Right lobe of liver (tissue), 6 donors: ENCODE measurements at places on chromosomes 11 and 22. TPM values are rescaled to one million over a fixed set of nuclear protein-coding genes. Genes with fewer than 3 reads are reported as not detected.

Gene MTFP1
- total RNA-seq: 30.1 TPM

Gene FGF3
- not detected for total RNA-seq

Gene EIF3L
- total RNA-seq: 165 TPM

Gene ANO3
- total RNA-seq: 1.4 TPM

Gene MMP3
- not detected for total RNA-seq

Gene SAA2
- 3,864 TPM for total RNA-seq

Gene OR6A2
- not detected for total RNA-seq

Gene C11orf65
- 0.88 TPM for total RNA-seq

Gene PRSS23
- total RNA-seq: 10.1 TPM

Gene SCGB1D1
- total RNA-seq: not detected

Gene SLC25A18
- 105 TPM for total RNA-seq

DNA sequence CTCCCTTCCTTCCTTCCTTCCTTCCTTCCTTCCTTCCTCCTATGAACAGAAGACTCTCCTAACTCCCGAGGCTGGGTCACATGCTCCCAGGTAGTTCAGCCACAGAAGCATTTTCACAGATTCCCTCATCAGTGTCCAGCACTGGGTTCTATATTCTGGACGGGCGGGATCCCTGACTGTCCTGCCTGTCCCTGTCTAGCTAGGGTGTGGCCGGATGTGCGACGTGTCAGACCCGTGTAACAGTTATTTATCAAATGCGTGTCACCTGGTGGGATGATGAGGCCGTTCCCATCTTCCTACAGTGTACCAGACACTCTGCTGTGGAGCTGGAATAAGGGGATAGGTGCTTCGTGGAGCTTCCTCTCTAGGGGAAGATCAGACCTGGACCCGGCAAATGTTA lies 901.0 kb downstream of the BRD1 start:
- H3K27ac ChIP-seq: no peak overlapping the region
- DNase-seq: no peak
- H3K36me3 ChIP-seq: no peaks in the 10 kb centered on the region

GRCh38 chr11:62721994-62722393 lies 5.3 kb downstream of the HNRNPUL2 start:
- H3K4me1 ChIP-seq: peaks cover 14% of the 10 kb centered on the region
- no peak overlapping the region for H3K27ac ChIP-seq

DNA sequence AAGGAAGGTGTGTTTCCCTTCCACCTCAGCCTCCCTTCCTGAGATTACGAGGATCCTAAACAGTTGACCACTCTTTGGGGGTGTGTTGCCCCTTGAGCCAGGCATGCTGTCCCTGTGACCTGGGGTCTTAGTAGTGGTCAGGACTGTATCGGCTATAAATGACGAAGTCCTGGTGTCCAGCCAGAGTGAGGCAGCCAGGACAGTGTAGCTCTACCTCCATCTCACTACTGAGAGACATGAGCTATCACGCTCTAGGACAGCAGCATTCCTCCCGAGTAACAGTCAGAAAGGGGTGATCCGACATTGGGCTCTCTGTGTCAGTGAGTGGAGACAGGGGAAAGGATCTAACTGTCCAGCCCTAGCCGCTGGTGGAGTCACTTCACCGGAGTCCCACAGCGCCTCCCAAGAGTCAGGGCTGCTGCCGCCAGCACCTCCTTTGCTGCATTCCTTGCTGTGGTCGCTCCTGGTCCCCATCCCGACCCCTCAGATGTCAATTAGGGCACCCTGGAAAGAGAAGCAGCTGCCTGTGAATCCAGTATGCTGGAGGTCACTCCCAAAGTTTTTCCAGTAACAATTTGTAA lies 3.3 kb upstream of the B3GNT6 start:
- H3K36me3 ChIP-seq: no peaks in the 10 kb centered on the region
- H3K27ac ChIP-seq: no peak overlapping the region
- H3K27me3 ChIP-seq: no peaks in the 10 kb centered on the region

- peak overlapping the region; percentile 43 for H3K27ac ChIP-seq
Measured at GRCh38 chr22:39299829-39300178, 19.6 kb downstream of the RPL3 start.

DNA sequence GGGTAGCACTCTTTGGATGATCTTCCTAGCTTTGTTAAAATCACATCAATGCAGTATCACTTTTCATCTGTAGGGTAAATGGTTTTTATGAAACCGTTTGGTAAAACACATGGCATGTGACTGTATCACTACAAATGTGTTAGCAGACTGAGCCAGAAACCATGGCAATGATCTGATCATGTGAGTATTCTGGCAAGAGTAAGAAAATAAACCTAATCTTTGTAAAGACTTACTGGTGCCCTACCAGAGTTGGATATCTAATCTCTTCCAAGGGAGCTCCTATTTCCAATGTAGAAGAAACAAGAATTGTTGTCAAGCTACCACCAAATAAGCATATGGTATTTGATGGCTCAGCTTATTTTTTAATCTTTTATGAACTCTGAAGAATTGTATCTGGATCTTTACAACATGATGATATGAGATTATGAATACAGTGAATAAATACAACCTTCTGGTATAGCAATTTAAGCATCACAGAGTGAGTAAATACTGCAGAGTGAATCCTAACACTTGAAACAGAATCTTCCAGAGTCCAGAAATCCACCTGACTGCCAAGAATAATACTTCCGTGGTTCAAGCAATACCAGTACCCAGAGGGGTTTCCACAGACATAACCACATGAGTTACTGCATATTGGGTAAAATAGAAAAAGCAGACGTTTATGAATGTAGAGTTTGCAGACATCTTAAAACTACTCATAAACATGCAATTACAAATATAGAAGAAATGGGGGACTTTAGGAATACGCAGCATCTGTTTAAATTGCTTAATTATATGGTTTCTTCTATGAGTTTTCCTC lies 238.8 kb downstream of the TTC28 start:
- H3K4me3 ChIP-seq: no peak overlapping the region
- no peaks in the 10 kb centered on the region for H3K36me3 ChIP-seq
- no peak overlapping the region for H3K27ac ChIP-seq
- H3K4me1 ChIP-seq: peaks cover 20% of the 10 kb centered on the region

- H3K4me3 ChIP-seq: no peak overlapping the region
Measured at GRCh38 chr11:26510756-26511155, 61.3 kb downstream of the MUC15 start.

GRCh38 chr11:68263444-68264035 lies 8.2 kb downstream of the C11orf24 start:
- no peaks in the 10 kb centered on the region for H3K27me3 ChIP-seq
- no peak overlapping the region for H3K4me3 ChIP-seq
- peaks cover 27% of the 10 kb centered on the region for H3K36me3 ChIP-seq
- DNase-seq: no peak
- H3K27ac ChIP-seq: no peak overlapping the region

GRCh38 chr11:65390996-65391395 lies 4.6 kb downstream of the FRMD8 start:
- H3K4me3 ChIP-seq: no peak overlapping the region
- DNase-seq: peak; percentile 54
- H3K4me1 ChIP-seq: peaks cover 9% of the 10 kb centered on the region

DNA sequence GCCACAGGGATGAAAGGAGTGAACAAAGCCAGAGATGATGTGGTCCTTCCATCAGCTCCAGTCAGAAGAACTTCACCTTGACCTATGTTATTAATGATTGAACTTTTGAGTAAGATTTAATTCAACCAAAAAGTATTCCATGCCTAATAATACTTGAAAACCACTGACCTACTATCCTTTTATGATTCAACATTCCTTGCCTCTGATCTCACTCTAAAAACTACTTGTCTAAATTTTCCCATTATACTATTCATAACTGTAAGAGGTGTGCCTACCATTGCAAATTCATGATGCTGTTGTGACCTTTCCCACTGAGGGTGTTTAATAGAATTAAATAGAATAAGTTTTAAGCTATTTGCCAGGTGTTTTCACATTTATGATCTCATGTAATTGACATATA lies 164.7 kb upstream of the GUCY1A2 start:
- H3K36me3 ChIP-seq: no peaks in the 10 kb centered on the region
- no peaks in the 10 kb centered on the region for H3K27me3 ChIP-seq
- no peak overlapping the region for H3K27ac ChIP-seq
- no peak for DNase-seq
- no peak overlapping the region for H3K4me3 ChIP-seq
- H3K4me1 ChIP-seq: no peaks in the 10 kb centered on the region

- DNase-seq: no peak
- H3K4me1 ChIP-seq: no peaks in the 10 kb centered on the region
- H3K27ac ChIP-seq: no peak overlapping the region
- H3K27me3 ChIP-seq: no peaks in the 10 kb centered on the region
- no peak overlapping the region for H3K4me3 ChIP-seq
Measured at GRCh38 chr11:134636071-134636470, 224.0 kb upstream of the B3GAT1 start.

- H3K27ac ChIP-seq: peak overlapping the region; percentile 97
- H3K4me1 ChIP-seq: peaks cover 16% of the 10 kb centered on the region
- no peaks in the 10 kb centered on the region for H3K27me3 ChIP-seq
- H3K4me3 ChIP-seq: peak overlapping the region; percentile 69
- peak; percentile 74 for DNase-seq
- no peaks in the 10 kb centered on the region for H3K36me3 ChIP-seq
Measured at GRCh38 chr22:46054091-46055073, 77.4 kb upstream of the WNT7B start.

- H3K27ac ChIP-seq: peak overlapping the region; percentile 8
- H3K36me3 ChIP-seq: no peaks in the 10 kb centered on the region
- no peaks in the 10 kb centered on the region for H3K27me3 ChIP-seq
- no peaks in the 10 kb centered on the region for H3K4me1 ChIP-seq
Measured at GRCh38 chr11:2300936-2301630, 635 bp downstream of the C11orf21 start.

DNA sequence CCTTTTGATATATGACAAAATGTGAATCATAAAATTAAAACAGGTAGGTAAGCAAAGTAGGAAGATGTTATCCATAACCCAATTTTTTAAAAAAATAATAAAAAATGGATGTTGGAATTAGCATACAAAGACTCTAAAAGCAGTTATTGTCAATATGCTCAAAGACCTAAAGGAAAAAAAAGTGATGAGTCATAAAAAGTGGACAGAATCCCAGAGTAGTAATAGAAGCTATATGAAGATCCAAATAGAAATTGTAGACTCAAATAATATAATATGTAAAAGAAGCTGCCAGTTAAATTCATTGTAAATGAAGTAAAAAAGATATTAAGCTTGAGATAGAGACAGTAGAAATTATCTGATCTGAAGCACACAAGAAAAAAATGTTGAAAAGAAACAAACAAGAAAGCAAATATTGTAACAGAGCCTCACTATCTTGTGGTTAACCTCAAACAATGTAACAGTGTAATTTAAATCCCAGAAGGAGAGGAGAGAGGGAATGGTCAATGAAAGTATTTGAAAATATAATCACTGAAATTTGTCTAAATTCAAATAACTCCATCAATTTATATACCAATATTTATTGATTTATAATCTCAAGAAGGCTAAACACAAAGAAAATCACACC lies 773.4 kb upstream of the RAG2 start:
- H3K27me3 ChIP-seq: no peaks in the 10 kb centered on the region
- H3K4me3 ChIP-seq: no peak overlapping the region
- DNase-seq: no peak
- no peak overlapping the region for H3K27ac ChIP-seq
- H3K36me3 ChIP-seq: no peaks in the 10 kb centered on the region
